HAP-1 (cell line): ENCODE measurements at places on chromosomes 1 and 21.

DNA sequence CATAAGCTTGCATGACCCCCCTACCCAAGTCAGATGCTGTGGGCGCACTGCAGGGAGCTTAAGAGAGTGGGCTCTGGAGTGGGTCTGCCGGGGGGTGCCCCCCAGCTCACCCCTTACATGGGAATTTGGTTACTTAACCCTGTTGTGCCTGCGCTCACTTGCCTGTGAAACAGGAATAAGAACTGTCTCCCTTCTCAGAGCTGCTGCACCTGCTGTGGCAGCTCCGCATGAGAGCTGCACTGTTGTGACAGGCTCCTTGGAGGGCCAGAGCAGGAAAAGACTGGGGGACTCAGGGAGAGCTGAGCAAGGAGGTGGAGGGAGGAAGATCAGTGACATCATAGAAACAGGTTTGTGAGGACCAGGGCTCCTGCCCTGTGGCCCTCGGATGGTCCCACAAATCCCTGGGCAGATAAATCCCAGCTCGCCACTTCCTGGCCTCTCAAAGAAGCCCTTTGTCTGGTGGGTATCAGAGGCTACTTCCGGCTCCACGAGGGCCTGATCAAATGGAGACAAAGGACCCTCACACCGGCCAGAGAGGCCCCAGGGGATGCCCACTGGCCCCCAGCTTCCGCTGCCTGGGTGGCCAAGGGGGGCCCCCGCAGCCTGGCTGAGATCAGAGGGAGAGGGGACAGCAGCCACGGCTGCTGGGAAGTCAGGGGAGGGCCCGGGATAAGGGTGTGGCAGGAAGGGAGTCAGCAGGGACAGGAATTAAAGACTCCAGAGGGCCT lies 28.9 kb upstream of the LAPTM5 start:
- DNase-seq, result no peak

GRCh38 chr1:225813214-225813964 lies 3.5 kb downstream of the EPHX1 start:
- peak; percentile 62 for DNase-seq

- DNase-seq, result no peak
Measured at GRCh38 chr1:229410692-229411433, 23.0 kb downstream of the ACTA1 start.

- no peak for DNase-seq
Measured at GRCh38 chr1:12244585-12244984, 14.8 kb downstream of the VPS13D start.
